Stromal cell of bone marrow (primary cell): ENCODE measurements at places on chromosomes 3 and 15.

GRCh38 chr3:78725703-78726246 lies 1042.0 kb downstream of the ROBO1 start:
- no peak for DNase-seq

DNA sequence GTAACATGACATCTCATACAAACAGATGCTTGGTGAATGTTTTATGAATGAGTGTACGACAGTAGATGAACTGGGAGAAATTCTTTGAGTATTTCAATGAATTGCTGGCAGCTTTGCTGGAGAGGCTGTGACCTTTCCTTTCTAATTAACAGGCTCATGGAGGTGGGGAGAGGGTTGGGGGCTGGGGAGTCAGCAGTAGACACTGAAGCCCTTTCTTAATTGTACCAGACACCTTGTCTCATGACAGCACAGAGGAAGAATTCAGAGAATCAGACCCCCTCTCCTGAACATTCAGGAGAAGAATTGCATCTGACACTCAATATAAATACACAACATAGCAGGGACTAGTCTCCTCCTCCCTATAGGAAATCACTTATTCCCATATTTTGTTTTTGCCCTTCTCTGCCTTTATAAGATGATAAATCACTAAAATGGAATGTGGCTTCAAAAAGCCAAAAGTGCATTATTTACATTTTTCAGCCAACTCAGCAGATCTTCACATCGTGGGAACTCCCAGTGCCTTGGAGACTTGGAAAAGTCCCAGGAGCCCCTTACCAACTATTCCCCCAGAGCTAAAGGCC lies 66.2 kb upstream of the TPM1 start:
- no peak for DNase-seq

GRCh38 chr15:29095746-29096145 lies 173.9 kb downstream of the NSMCE3 start:
- DNase-seq, result no peak

- no peak for DNase-seq
Measured at GRCh38 chr15:84668221-84668982, 10.4 kb upstream of the NMB start.

- no peak for DNase-seq
Measured at GRCh38 chr15:46297766-46298165, 662.9 kb downstream of the SQOR start.

DNA sequence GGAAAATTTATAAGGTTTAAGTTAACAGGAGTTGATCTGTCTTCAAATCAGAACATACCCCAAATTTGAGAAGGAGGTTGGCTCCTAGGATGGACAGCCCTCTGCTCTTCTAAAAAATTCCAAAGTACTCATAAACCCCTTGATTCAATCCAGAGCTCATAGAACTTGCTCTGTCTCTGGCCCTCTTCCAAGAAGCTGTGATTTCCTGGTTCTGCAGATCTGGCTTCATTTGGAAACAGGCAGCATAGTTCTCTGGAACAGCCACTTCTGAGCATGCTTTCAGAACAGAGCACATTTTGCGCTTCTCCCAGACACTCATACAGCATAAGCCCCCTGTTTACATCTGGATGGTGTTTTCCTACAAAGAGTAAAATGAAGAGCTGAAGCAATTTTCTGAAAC lies 96.7 kb downstream of the KBTBD8 start:
- DNase-seq, result no peak

DNA sequence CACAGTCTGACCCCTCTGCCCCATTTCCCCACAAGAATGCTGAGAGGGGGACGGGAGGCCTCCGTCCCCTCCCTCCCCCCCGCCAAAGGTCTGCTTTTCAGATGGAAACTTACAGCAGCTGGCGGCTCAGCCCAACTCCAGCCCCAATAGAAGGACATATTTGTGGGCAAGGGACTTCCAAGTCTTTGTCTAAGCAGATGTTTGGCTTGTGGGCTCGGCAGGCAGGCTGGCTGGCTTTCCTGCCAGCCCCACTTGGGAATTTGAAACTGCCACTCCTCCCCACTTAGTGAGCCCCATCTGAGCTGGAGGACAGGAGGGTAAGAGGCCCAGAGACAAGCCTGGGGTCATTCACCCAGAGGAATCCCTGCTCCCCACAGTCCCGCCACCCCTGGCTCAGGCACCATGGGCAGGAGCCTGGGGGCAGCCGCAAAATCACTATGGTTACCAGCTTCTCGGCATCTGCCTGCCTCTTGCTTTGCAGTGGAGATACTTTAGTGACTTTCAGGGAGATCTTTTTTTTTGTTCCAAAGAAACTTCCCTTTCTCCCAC lies 53.6 kb downstream of the LMCD1 start:
- DNase-seq, result peak; percentile 54
